ENCODE measurements at places on chromosomes 1 and 21. TPM values are rescaled to one million over a fixed set of nuclear protein-coding genes. Genes with fewer than 3 reads are reported as not detected.

DNA sequence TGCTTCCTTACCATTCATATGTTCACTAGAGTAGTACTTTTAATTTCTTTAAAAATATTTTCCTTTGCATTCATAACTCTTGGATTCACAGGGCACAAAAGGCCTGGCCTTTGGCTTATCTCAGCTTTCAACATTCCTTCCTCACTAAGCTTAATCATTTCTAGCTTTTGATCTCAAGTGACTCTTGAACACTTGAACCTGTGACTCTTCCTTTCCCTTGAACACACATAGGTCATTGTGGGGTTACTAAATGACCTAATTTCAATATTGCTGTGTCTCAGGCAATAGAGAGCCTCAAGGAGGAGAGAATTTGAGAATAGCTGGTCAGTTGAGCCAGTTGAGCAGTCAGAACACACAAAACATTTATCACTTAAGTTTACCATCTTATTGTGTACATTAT is 49.9 kb downstream of the COL11A1 start:
- H3K4me3 ChIP-seq, result no peak overlapping the region
- H3K36me3 ChIP-seq, result no peaks in the 10 kb centered on the region
- no peaks in the 10 kb centered on the region for H3K27me3 ChIP-seq
- H3K4me1 ChIP-seq, result no peaks in the 10 kb centered on the region
- no peak for DNase-seq

- no peak overlapping the region for H3K4me3 ChIP-seq
- no peak overlapping the region for H3K27ac ChIP-seq
- DNase-seq, result no peak
Measured at GRCh38 chr1:83910461-83910860, 88.5 kb downstream of the TTLL7 start.

DNA sequence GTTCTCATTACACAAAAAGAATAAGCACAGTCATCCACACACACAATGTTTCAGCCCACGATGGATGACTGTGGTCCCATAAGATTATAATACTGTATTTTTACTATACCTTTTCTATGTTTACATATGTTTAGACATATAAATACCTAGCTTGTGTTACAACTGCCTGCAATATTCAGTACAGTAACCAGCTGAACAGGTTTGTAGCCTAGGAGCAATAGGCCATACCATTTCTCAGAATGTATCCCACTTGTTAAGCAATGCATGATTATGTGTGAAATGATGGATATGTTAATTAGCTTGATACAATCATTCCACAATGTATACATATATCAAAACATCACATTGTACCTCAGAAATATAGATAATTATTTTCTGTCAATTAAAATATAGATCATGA is 33.2 kb upstream of the SAMD13 start:
- no peaks in the 10 kb centered on the region for H3K36me3 ChIP-seq
- no peak overlapping the region for H3K27ac ChIP-seq
- H3K27me3 ChIP-seq, result no peaks in the 10 kb centered on the region
- H3K4me3 ChIP-seq, result no peak overlapping the region
- H3K4me1 ChIP-seq, result no peaks in the 10 kb centered on the region

DNA sequence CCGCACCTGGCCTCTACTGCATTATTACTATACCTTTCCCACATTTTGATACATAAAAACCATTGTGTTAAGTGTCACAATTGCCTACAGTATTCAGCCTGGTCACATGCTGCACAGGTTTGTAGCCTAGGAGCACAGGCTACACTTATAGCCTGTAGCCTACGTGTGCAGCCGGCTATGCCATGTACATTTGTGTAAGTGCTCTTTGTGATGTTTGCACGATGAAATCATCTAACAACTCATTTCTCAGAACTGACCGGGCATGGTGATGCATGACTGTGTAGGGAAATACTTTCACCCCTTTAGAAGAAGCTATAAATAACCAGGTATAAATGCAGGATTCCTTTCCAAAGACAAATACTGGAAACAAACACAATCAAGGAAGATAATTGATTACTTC is 12.1 kb downstream of the ERG start:
- no peak overlapping the region for H3K27ac ChIP-seq
- H3K36me3 ChIP-seq, result no peaks in the 10 kb centered on the region
- no peaks in the 10 kb centered on the region for H3K27me3 ChIP-seq
- no peak overlapping the region for H3K4me3 ChIP-seq

DNA sequence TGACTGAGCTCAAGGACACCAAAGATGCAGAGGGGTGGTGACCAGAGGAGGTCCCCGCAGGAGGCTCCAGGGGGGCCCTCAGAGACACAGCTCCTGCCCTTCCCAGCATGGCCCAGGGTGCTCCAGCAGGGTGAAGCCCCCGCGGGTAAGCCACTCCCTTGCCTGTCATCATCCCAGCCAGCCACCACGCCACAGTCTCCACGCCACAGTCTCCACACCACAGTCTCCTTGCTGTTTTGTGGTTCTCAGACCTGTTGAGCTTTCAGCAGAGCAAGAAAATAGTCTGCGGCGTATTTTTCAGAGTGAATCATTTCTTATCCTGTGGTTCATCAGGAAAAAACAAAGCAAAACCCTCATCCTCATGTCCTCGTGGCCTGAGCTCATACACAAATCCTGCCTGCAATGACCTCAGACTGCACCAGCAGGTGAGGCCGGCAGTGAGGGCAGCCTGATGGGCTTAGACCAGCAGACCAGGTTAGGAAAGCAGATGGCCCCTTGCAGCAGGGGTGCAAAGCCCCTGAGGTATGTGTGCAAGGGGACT is 25.7 kb upstream of the ABCG1 start:
- no peak overlapping the region for H3K4me3 ChIP-seq
- no peak for DNase-seq
- H3K27ac ChIP-seq, result no peak overlapping the region
- H3K4me1 ChIP-seq, result peaks cover 55% of the 10 kb centered on the region
- H3K27me3 ChIP-seq, result no peaks in the 10 kb centered on the region
- no peaks in the 10 kb centered on the region for H3K36me3 ChIP-seq

GRCh38 chr1:195462646-195463045 is 1145.6 kb downstream of the KCNT2 start:
- H3K27me3 ChIP-seq, result no peaks in the 10 kb centered on the region
- H3K4me1 ChIP-seq, result no peaks in the 10 kb centered on the region
- H3K36me3 ChIP-seq, result no peaks in the 10 kb centered on the region
- no peak overlapping the region for H3K27ac ChIP-seq

Gene IL12RB2
- polyA plus RNA-seq, result 0.60 TPM

DNA sequence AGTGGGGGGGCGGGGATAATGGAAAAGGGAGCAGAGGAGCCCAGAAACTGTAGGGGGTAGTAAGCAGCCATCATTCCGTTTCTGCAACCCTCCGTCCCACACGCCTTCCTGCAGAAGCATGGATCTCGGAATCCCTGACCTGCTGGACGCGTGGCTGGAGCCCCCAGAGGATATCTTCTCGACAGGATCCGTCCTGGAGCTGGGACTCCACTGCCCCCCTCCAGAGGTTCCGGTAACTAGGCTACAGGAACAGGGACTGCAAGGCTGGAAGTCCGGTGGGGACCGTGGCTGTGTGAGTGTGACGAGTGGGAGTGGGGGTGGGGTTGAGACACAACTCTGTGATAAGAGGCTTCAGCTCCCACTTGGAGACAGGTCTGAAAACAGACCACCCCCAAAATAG is 706 bp downstream of the CREB3L4 start:
- DNase-seq, result no peak
- no peaks in the 10 kb centered on the region for H3K36me3 ChIP-seq
- H3K4me1 ChIP-seq, result peaks cover 35% of the 10 kb centered on the region
- H3K27ac ChIP-seq, result peak overlapping the region; percentile 79
- H3K27me3 ChIP-seq, result no peaks in the 10 kb centered on the region
- H3K4me3 ChIP-seq, result no peak overlapping the region

Gene TRAF3IP3
- polyA plus RNA-seq, result 613 TPM

Gene CD247
- 437 TPM for polyA plus RNA-seq

All from naive thymus-derived CD4-positive, alpha-beta T cell (primary cell).